ENCODE measurements at places on chromosomes 3 and 15.

- peak; percentile 29 for DNase-seq
Observed at GRCh38 chr3:147387291-147387884, 19.0 kb downstream of the ZIC4 start.

- DNase-seq: no peak
Observed at GRCh38 chr3:160126761-160127160, 98.5 kb upstream of the C3orf80 start.

- DNase-seq: no peak
Observed at GRCh38 chr3:18787441-18787840, 360.9 kb upstream of the KCNH8 start.

GRCh38 chr15:27582726-27583410 lies 516.2 kb downstream of the OCA2 start:
- peak; percentile 72 for DNase-seq

DNA sequence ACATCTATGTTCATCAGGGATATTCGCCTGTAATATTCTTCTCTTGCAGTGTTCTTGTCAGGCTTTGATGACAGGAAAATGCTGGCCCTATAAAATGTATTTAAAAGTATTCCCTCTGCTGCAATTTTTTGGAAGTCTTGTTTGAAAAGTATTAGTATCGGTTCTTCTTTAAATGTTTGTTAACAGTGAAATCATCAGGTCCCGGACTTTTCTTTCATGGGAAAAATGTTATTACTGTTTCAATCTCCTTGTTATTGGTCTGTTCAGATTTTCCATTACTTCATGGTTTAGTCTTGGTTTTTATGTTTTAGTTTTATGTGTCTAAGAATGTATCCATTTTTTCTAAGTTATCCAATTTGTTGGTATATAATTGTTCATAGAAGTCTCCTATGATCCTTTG lies 225.6 kb downstream of the RBMS3 start:
- DNase-seq: no peak

DNA sequence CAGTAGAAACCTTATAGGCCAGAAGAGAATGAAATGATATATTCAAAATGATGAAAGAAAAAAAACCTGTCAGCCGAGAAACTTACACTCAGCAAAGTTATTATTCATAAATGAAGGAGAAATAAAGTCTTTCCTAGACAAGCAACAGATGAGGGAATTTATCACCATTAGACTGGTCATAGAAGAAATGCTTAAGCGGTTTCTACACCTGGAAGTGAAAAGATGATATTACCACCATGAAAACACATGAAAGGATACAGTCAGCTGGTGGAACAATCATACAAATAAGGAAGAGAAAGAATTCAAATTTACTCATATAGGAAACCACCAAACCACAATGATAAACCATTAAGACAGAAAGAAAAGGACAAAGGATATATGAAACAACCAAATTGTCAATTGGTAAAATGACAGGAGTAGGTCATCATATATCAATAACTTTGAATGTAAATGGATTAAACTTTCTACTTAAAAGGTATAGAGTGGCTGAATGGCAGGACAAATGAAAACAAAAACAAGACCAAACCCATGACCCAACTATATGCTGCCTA lies 29.9 kb upstream of the PRR23C start:
- no peak for DNase-seq

GRCh38 chr3:64612082-64612860 lies 75.5 kb downstream of the ADAMTS9 start:
- DNase-seq: peak; percentile 24
